Activated naive CD8-positive, alpha-beta T cell treated with anti-CD3 and anti-CD28 coated beads for 36 hours (primary cell): ENCODE measurements at places on chromosomes 5 and 9. TPM values are rescaled to one million over a fixed set of nuclear protein-coding genes. Genes with fewer than 3 reads are reported as not detected.

TOR1B gene
- total RNA-seq = 18.7 TPM

NUTM2G gene
- not detected for total RNA-seq

DNA sequence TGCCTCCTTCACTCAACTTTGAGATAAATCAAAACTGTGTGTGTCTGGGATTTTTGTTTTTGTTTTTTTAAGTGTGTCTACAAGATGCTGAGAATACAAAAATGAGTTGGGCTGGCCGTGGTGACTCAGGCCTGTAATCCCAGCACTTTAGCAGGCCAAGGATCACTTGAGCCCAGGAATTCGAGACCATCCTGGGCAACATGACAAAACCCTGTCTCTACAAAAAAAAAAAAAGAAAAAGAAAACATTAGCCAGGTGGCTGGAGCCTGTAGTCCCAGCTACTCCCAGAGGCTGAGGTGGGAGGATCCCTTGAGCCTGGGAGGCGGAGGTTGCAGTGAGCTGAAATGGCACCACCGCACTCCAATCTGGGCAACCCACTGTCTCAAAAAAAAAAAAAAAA lies 21.0 kb downstream of the HNRNPK start:
- DNase-seq = no peak

- DNase-seq = no peak
Observed at GRCh38 chr5:90874066-90874465, 315.5 kb downstream of the ADGRV1 start.

DNA sequence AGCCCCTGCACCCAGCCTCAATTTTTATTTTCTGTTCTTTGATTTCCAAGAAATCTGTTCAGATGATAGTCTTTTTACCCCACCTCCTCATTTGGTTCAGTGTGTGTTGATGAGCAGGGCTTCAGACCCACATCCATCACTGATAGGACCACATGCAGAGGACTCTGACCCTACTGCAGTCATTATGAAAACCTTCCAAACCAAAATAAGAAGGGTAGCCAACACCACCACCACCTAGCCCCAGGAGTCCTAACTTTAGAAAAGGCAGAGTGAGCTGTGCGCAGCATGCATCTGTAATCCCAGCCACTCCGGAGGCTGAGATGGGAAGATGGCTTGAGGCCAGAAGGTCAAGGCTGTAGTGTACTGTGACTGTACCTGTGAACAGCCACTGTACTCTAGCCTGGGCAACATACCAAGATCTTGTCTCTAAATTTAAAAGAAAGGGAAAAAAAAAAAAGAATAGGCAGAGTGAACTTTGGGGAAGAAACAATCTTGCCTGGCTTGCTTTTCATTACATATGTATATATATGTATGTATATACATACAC lies 13.0 kb downstream of the CDKN2AIPNL start:
- no peak for DNase-seq

DNA sequence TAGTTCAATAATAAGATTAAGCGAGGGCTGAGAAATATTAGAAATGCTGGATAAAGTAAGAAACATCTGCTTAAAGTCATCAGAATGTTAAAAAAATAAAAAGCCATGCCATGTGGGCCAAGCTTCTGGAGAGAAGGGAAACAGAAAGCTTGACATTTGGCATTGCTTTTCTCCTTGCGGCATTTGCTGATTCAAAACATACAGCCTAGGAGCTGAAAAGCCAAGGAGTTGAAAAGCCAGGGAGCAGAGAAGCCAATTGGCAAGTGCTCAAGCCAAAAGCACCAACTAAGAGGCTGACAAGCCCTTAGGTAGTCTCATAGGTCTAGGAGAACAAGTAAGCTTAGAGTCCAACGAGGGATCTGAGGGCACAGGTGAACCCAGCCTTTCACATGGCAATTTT lies 754.3 kb downstream of the TLE4 start:
- no peak for DNase-seq

DNA sequence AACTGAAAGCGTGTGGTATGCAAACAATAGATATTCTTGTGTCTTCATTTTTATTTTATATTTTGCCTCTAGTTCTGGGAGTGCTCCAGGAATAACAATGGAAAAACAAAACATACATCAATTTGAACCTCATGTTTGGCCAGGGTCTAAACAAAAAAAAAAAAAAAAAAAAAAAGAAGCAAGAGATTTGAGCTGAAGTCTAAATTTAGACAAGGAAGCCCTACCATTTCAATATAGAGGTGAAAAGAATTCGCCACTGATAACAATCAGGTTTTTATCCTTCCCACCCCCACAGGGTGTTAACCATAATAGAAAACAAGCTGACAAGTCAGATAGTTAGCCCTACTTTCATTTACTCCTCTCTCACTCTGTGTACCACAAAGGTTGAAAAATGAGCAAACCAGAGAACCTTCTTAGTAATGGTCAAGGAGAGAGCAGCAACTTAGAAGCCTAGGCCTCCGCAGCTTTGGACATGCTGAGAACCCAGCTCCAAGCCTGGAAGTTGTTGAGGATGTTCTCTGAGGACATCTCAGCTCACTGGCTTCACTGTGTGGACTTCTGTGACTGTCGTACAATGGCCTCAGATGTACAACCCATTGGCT lies 118.2 kb upstream of the HMHB1 start:
- no peak for DNase-seq

- DNase-seq = no peak
Observed at GRCh38 chr9:85402551-85402950, 339.2 kb downstream of the AGTPBP1 start.
